Adipocyte (in vitro differentiated cells): ENCODE measurements at places on chromosomes 2 and 18.

DNA sequence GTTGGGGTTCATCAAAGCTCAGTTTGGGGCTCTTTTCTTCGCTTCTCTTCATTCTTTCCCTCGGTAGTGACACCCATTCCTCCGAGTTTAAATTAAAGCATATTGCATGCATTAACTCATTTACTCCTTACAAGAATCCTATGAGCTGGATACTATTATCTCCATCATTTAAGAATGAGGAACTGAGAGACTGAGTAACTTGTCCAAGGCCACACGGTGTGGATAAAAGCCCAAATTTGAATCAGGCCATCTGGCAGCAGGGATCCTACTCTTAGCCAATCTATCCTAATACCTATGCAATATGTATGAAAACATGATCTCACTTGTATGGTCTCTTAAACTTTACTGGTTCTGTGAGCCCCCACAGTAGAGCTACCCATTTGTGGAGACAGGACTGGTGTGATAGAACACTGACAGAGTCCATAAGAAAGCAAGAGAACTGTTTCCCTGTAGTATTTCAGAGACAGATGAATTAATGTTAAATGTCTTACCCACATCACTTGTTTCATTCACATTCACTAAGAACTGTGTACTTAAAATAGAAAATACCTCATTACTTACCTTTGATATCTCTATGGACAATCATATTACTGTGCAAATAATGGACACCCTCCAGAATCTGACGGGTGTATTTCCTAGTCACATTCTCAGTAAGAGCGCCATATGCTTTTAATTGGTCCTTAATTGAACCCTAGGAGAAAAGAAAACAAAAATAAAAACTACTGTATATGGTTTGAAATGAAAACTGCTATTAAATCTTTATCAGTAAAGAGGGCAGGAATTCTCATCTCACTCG, 20.4 kb upstream of the ERCC3 start:
- DNase-seq = no peak

DNA sequence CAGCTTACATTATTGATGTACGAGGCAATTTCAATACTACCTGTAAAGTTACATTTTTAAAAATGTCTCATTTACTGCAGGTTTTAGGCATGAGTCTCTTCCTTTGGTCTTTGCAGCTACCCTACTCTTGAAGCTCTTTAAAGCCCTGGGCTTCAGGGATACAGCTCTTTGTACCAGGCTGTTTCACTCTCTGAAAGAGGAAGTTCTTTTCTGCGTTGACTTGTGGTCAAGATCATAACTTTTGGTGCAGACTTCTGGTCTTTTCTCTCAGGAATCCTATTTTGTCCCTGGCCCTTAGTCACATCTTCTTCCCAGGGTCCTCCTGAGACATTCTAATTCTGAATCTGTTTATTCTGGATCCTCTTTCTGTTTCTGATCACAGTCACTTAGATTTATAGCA, 16.6 kb upstream of the HRH4 start:
- DNase-seq = no peak

- DNase-seq = no peak
These were observed 25.2 kb upstream of the REL start for GRCh38 chr2:60855989-60856669.

DNA sequence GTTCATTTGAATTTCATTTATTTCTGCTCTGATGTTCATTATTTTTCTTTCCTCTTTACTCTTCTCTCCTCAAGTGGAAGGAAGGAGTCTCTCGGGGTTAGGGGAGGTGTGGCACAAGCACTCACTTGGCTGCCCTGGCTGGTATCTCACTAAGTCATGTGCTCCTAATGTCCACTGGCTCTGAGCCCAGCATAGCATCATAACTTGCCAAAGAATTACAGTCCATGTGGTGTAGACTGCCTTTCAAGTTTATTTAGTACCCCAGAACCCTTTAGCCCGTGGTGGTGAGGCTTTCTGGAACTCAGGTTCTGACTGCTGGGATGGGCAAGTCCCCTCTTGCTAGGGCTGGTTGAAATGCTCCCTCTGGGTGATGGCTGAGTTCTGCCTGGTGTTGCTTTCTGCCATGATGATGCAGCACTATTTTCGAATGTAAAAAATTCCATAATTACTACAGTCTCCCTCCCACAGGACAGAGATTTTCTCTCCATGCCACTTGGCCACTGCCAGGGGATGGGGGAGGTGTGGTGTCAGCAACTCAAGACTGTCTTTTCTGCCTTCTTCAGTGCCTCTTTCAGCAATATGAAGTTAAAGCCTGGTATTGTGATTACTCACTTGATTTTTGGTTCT, 22.2 kb downstream of the SPAG16 start:
- peak; percentile 21 for DNase-seq

DNA sequence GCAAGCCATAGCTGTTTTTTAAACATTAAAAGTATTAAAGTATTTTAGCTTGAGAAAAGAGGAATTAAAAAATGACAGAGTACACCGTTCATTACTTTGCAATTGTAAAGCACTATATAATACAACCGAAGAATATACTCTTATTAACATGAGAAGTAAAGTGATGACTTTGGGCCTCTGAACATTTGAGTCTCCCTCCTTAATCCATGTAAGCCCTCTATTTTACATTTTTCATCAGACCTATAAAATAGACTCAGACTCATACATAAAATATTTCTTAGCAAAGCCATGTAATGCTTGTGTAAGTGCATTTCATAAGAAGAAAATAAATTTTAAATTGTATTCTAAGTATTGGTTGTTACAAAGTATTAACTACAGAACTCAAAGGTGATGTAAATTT, 198.6 kb downstream of the LRP1B start:
- no peak for DNase-seq

DNA sequence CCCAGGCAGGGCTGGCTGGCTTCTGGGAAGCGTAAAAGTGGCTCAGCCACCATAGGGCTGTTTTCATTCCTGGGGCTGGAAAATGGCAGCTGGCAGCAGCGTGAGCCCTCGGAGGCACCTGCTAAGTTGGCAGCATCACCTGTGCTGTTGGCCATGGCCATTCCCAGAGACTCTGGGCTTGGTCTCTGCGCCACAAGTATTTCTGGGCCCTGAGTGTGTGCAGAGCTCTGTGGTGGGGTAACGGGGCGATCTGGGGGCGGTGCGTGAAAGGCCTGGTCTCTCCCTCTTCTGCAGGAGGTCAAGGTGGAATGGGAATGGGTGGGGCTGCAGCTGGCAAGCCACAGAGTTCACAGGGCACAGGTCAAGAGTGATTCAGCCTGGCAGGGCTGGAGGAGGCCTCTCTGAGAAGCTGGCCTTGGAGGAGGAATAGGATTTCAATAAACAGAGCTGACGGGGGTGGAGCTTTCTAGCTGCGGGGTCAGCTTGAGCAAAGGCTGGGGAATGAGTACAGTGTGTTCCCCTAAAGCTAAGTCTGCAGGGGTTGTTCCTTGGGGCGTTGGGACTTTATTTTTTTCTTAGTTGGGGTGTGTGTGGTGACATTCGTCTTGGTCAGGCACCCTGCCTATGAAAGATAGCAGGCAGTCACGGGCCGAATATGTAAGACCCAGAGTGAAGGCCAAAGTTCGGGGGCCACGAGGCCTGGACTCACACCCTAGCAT, 10.3 kb upstream of the NTSR2 start:
- peak; percentile 60 for DNase-seq

GRCh38 chr2:130836501-130837174, at the start of gene ARHGEF4:
Gene ARHGEF4, plus strand, starts transcription at chr2:130836914. Its CDS starts 40 bp downstream, at chr2:130836954.
- peak; percentile 9 for DNase-seq

GRCh38 chr18:70523035-70523791, 234.4 kb downstream of the SOCS6 start:
- DNase-seq = no peak

GRCh38 chr2:162030363-162031190, 43.4 kb downstream of the DPP4 start:
- no peak for DNase-seq

- peak; percentile 39 for DNase-seq
These were observed 3.8 kb downstream of the PPP1CB start for GRCh38 chr2:28755421-28755820.
